ENCODE measurements at places on chromosomes 1 and 21. TPM values are rescaled to one million over a fixed set of nuclear protein-coding genes. Genes with fewer than 3 reads are reported as not detected.

The DNAJC28 gene
- total RNA-seq: 0.67 TPM

The B3GALNT2 gene
- total RNA-seq: 13.1 TPM

The DYRK3 gene
- total RNA-seq: 11.4 TPM

The AVPR1B gene
- not detected for total RNA-seq

The OR2L2 gene
- total RNA-seq: 0.07 TPM

GRCh38 chr1:26124418-26125331 is 13.1 kb downstream of the PDIK1L start:
- H3K27ac ChIP-seq: peak overlapping the region; percentile 55
- peaks cover 12% of the 10 kb centered on the region for H3K36me3 ChIP-seq
- H3K4me1 ChIP-seq: peaks cover 53% of the 10 kb centered on the region
- no peaks in the 10 kb centered on the region for H3K27me3 ChIP-seq
- H3K4me3 ChIP-seq: peak overlapping the region; percentile 14

GRCh38 chr1:37741130-37741529 is 23.8 kb downstream of the EPHA10 start:
- H3K36me3 ChIP-seq: peaks cover 2% of the 10 kb centered on the region
- H3K27ac ChIP-seq: no peak overlapping the region
- peaks cover 4% of the 10 kb centered on the region for H3K4me1 ChIP-seq
- peaks cover 32% of the 10 kb centered on the region for H3K27me3 ChIP-seq
- no peak overlapping the region for H3K4me3 ChIP-seq

DNA sequence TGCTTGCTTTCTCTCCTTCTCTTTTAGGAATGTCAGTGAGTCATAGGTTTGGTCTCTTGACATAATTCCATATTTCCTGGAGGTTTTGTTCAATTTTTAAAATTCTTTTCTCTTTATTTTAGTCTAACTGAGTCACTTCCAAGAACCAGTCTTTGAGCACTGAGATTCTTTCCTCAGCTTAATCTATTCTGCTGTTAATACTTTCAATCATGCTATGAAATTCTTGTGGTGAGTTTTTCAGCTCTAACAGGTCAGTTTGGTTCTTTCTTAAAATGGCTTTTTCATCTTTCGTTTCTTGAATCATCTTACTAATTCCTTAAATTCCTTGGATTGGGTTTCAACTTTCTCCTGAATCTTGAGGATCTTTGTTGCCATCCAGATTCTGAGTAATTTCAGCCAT is 321.0 kb downstream of the PTBP2 start:
- H3K36me3 ChIP-seq: no peaks in the 10 kb centered on the region
- no peak overlapping the region for H3K27ac ChIP-seq
- H3K27me3 ChIP-seq: peaks cover 1% of the 10 kb centered on the region
- H3K4me1 ChIP-seq: no peaks in the 10 kb centered on the region
- no peak for DNase-seq

DNA sequence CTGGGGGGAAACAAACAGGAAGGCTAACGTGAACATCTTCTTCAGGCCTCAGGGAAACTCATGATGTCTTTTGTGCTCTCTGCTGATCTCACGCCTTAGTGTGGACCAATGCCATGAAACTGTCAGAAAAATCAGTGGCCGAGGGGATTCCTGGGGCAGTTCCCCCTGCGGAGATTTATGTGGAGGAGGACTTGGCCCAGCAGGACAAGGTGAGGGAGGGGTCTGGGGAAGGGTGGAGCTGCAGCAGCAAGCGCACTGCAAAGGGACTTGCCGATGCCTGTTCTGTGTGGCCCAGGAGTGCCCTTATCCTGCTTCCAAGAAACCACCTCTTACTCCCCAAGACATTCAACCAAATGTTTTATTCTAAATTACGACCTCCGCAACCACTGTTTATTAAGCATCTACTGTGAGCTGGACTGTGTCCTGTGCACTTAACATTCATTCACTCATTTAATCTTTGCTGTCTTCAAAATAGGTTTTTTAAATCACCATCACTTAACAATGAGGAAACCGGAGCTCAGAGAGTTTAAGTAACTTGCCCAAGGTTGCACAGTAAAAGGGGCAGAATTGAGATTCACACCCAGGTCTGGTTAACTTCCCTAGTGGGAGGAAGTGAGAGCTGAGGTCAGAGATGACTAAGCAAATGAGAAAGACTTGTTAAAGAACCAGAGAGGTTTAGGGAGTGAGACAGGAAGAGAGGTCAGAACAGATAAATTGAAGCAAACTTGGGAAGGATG is 49.7 kb downstream of the FHAD1 start:
- DNase-seq: no peak
- peaks cover 5% of the 10 kb centered on the region for H3K4me1 ChIP-seq
- H3K4me3 ChIP-seq: no peak overlapping the region
- H3K27me3 ChIP-seq: peaks cover 4% of the 10 kb centered on the region
- H3K36me3 ChIP-seq: no peaks in the 10 kb centered on the region
- H3K27ac ChIP-seq: no peak overlapping the region

- no peaks in the 10 kb centered on the region for H3K27me3 ChIP-seq
- H3K27ac ChIP-seq: no peak overlapping the region
- H3K36me3 ChIP-seq: peaks cover 2% of the 10 kb centered on the region
- no peak for DNase-seq
- no peak overlapping the region for H3K4me3 ChIP-seq
These were observed 28.1 kb upstream of the TARBP1 start for GRCh38 chr1:234507089-234507488.

DNA sequence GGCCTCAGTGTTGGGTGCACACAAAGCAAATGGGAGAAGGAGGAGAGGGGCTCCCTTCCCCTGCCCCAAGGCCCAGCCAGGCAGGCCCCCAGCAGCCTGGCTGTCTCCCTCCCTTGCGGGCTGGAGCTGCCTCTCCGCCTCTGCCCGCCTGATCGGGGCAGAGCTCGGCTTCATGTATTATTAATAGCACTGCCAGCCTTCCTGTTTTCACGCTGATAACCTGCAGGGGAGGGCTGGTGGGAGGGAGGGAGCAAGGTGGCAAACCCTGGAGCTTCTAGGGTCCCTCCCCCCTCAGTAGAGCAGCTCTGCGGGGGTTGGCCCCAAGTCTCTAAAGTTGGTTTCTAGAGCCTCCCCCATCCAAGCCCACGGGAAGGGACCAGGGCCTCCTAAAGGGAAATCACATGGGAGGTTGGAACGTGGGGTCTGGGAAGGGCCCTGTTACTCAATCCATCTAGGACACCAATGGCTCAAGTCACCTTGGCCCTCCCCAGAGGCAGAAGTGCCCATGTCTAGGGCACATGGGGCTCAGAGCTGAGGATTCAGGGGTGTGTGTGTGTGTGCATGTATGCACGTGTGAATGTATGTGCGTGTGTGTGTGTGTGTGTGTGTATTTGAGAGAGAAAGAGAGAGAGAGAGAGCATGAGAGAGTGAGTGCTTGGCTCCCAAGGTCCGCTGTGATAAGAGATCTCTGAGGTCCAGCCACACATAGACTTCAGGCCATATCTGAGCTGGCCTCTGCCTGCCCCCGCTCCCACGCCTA is 21.8 kb upstream of the POU3F1 start:
- no peaks in the 10 kb centered on the region for H3K4me1 ChIP-seq
- no peak overlapping the region for H3K27ac ChIP-seq

DNA sequence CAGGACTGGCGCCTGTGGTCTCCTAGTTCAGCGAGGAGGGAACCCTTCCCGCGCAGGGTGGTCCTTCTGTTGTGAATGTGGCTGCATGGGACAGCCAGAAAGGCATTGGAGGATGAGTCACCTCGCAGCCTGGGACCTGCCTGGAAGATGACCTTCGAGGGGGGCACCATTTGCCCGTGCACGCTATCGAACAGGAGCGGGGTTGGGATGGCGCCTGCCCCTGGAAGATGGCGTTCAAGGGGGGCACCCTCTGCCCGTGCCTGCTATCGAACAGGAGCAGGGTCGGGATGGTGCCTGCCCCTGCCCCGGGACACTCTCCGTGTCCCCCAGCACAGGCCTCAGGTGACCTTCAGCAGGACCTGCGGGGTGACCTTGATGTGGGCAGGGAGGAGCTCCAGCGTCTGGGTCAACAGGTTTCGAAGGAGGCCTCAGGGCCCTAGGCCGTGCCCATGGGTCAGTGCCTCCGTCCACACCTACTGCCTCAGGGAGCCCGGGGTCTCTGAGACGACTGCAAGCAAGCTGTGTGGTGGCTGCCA is 1.7 kb upstream of the ACTRT2 start:
- H3K4me3 ChIP-seq: no peak overlapping the region
- no peak overlapping the region for H3K27ac ChIP-seq
- H3K27me3 ChIP-seq: peaks cover 2% of the 10 kb centered on the region
- peak; percentile 5 for DNase-seq
- H3K36me3 ChIP-seq: no peaks in the 10 kb centered on the region

DNA sequence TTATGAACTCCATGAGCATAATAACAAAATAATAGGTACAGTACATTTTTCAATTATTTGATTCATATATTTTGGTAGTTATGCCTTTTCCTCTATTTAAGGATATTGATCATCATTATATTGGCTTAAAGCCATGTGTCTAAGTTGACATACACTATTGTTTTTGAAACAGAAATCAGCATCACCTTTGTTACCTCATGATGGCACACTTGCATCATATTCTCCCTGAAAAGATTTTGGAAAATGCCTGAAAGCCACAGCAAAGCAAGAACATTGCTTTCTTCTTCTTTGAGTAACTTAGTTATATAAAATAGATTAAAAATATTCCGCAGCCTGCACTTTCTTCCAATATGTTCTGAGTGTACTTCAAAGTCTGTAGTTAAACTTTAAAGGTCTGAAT is 33.3 kb downstream of the TMPRSS15 start:
- H3K27ac ChIP-seq: no peak overlapping the region
- H3K4me3 ChIP-seq: no peak overlapping the region
- H3K27me3 ChIP-seq: no peaks in the 10 kb centered on the region
- H3K4me1 ChIP-seq: no peaks in the 10 kb centered on the region
- no peak for DNase-seq

DNA sequence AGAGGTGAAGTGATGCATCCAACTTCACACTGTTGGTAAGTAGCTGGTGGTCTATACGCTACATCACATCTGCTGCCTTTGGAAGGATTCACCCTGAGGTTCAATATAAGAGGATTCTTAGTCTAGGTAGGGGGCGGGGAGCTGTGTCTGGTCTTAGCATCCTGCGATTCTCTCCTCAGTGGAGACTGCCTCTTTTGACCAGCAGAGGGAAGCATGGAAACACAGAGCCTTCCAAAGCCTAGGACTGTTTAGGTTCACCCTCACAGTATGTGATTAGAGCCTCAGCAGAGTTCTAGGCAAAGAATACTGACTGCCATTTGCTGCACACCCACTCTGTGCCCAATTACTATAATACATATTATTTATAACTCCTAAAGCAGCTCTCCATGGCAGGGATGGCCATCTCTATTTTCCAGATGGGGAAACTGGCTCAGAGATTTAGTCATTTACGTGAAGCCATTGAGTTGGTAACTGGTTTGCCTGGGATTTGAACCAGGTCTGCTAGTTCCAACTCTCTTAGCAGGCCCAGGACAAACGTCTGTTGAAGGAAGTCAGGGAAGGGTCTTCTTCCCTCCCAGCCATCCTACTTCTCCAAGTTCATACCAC is 28.9 kb upstream of the EFCAB14 start:
- DNase-seq: no peak
- no peak overlapping the region for H3K27ac ChIP-seq
- no peaks in the 10 kb centered on the region for H3K4me1 ChIP-seq
- H3K27me3 ChIP-seq: peaks cover 25% of the 10 kb centered on the region
- no peaks in the 10 kb centered on the region for H3K36me3 ChIP-seq

DNA sequence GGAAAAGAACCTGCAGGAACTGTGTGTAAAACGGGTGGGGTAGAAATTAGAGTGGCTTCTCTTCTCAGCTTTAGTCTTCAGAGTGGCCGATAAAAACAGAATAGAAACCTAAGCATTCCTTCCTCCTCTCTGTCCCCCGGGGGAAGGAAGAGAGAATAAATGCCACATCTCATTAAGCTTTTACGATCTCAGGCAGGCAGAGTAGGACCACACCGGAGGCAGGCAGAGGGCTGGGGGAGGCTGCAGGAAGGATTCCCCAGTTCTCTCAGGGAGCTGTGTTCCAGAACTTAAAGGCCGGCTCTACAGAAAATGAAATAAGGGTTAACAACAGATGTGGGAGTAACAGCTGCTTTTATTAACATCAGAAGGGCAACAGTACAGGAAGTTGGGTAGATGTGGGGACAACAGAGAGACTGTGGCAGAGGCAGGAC is 24.5 kb upstream of the MEF2D start:
- DNase-seq: no peak
- no peak overlapping the region for H3K27ac ChIP-seq
- no peaks in the 10 kb centered on the region for H3K27me3 ChIP-seq
- H3K36me3 ChIP-seq: no peaks in the 10 kb centered on the region

- DNase-seq: peak; percentile 39
- H3K4me1 ChIP-seq: peaks cover 42% of the 10 kb centered on the region
- peak overlapping the region; percentile 84 for H3K4me3 ChIP-seq
- peak overlapping the region; percentile 75 for H3K27ac ChIP-seq
- H3K27me3 ChIP-seq: peaks cover 12% of the 10 kb centered on the region
These were observed 485 bp downstream of the SIPA1L2 start for GRCh38 chr1:232629250-232630046.

GRCh38 chr1:221240690-221241089 is 361.4 kb downstream of the HLX start:
- H3K4me1 ChIP-seq: no peaks in the 10 kb centered on the region
- H3K27me3 ChIP-seq: peaks cover 9% of the 10 kb centered on the region
- H3K27ac ChIP-seq: no peak overlapping the region
- H3K4me3 ChIP-seq: no peak overlapping the region
- H3K36me3 ChIP-seq: no peaks in the 10 kb centered on the region

DNA sequence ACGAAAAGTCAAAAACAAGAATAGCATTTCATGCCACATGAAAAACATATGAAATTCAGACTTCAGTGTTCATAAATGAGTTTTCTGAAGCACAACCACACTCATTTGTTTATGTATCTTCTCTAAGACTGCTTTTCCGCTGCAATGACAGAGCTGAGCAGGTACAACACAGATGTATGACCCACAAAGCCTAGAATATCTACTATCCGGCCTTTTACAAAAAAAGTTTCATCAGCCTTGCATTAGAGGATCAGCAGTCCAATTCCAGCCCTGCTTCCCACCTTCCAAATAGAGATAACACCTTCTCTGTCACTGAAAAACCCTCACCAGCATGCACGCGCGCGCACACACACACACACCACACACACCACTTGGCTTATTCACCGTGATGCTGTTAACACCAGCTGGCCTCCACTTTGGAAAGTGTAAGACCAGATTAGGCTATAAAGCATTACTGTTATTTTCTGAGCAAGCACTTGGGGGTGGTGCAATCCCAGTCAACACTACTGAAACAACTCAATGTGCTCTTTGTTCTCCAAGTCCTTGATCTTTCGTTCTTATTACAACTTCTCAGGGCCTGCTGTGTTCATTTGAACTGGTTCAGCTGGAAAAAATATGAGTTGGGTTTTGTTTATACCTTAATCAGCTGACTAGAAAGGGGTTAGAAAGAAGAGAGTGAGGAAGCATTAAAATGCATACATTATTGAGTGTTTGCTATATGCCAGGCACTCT is 90.0 kb downstream of the GLUL start:
- H3K27me3 ChIP-seq: no peaks in the 10 kb centered on the region
- H3K4me1 ChIP-seq: peaks cover 28% of the 10 kb centered on the region
- H3K27ac ChIP-seq: peak overlapping the region; percentile 80
- H3K4me3 ChIP-seq: no peak overlapping the region
- peak; percentile 65 for DNase-seq
